ENCODE measurements at places on chromosomes 1 and 21.

DNA sequence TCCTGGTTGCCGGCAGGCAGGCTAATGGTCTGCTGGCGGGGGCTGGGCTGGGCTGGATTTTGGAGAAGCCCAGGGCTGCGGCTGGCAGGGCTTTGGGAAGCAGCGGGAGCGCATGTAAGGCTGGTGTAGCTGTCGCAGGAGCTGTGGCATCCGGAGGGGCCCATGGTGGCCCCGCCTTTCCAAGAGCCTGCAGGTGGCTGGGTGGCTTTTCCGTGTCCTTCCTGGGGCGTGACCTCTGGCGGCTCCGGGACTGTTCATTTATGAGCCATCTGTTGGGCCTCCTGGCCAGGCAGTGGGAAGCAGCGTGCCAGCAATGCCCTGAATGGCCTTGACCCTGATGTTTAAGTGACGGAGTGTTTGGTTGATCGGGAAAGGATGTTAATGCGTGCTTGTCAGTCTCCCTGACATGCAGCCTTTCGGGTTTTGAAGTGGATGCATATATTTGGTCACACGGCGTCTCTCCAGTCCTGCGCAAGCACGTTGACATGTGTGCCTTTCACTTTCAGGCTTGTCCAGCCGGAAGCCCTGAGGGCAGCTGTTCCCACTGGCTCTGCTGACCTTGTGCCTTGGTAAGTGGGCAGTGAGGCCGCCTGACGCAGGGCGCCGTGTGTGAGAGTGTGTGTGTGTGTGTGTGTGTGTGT is 38.5 kb downstream of the AGPAT3 start:
- DNase-seq, result no peak

DNA sequence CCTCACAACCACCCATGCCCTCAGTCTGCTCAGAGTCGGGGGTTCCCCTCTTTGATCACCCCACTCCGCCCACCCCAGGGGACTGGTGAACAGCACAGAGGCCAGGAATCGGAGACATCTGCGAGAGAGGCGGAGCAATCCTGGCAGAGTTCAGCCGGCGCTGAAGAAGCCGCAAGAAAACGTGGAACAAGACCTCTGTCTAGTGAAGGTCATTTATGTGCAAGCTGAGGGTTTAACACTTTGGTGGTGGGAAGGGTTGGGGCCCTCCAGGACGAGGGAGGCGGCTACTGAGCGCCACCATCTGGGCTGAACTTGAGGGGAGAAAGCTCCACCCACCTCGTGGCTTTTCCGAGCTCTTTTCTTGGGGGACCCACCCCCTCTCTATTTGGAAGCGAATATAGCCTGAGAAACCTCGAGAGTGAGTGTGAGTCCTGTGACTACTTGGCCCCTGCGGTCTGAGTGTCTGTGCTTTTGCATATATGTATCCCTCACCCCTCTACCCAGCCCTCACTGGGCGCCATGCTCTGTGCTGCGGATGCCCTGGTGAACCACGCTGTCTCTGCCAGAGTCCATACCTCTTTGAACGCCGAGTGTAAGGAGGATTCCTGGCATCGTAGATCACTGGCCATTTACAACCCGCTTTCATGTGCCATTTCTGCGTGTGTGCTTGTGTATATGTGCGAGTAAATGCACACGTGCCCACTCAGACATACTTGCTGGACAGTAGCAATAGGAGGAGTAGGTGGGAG is 1.2 kb upstream of the EPHA10 start:
- no peak for DNase-seq

GRCh38 chr1:161297415-161297814 is 12.4 kb downstream of the MPZ start:
- DNase-seq, result no peak

DNA sequence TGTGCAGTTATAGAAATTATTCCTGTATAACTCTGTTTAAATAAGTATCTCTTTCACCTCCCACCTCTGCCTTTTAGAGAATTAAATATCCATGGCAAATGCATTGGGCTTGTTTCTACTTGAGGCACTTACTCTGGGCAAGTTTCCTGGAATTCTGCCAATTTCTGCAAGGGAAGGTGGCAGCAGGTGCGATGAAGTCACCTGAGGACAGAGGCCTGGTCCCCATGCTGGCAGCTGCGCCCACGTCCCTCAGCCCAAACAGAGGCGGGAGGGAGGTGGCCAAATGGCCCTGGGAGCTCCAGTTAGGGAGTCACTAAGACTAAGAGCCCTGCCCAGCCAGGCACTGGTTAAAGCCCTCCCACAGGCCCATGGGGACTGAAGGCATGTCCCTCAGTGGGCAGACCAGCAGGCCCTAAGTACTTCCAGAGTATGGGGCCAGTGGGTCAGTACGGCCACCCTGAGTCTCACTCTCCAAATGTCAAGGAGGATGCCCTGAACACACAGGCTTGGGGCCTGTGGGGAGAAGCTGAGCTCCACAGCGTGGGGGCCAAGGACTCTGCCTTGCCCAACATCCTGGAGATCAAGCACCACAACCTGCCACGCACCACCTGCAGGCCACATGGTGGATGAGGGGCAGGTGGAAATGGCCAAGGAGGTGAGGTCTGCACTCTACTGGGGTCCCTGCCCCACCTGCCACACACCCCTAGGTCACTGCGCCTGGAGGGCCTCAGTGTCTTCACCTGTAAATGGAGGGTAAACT is 19.4 kb downstream of the ACOT7 start:
- DNase-seq, result no peak

DNA sequence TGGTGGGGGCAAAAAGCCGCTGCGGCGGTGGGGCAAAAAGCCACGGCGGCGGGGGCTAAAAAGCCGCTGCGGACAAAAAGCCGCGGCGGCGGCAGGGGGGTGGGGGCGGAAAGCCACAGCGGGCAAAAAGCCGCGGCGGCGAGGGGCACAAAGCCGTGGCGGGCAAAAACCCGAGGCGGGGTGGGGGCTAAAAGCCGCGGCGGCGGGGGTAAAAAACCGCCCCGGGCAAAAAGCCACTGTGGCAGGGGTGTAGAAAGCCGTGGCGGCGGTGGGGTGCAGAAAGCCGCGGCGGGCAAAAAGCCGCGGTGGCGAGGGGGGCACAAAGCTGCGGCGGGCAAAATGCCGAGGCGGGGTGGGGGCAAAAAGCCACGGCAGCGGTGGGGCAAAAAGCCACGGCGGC is 3901.8 kb downstream of the SRGAP2C start:
- no peak for DNase-seq
